D341Med (cell line): ENCODE measurements at places on chromosomes 4 and X.
A peak's percentile ranks its signal among the peaks of the same experiment; 100 is the strongest.

DNA sequence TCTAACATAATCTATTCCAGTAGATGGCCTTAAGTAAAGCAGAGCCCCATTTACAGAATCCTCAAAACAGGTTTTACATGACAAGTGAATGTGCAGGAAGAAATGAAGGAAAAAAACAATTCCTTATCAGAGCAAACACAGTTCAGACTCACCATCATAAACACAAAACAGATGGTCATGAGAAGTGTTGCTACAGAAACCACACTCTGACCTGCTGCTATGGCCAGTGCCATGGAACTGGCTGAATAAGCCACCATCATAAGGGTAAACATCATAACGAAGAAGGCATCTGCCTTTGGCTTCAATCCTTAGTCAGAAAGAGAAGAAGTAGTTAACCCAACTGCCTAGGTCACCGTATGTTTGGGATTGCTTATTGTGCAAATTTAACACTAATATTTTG lies 61.1 kb downstream of the ABCG2 start:
- DNase-seq, result no peak

DNA sequence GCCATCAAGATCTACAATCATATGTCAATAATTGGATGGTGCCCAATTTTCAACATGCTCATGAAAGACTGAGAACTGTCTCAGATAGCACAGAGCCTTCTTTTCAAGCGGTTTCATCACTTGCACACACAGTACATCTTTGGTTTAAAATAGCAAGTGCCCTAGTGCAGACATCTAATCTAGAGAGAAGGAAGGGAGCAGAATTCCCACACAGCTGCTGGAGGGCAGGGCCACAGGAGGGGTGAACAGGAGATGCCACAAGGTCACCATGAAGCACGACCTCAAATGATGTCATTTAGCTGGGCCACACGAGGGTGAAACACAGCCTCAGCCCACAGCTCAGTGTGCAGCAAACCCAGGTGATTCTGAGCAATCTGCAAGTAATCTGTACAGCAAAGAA lies 24.3 kb downstream of the LEF1 start:
- no peak for DNase-seq

DNA sequence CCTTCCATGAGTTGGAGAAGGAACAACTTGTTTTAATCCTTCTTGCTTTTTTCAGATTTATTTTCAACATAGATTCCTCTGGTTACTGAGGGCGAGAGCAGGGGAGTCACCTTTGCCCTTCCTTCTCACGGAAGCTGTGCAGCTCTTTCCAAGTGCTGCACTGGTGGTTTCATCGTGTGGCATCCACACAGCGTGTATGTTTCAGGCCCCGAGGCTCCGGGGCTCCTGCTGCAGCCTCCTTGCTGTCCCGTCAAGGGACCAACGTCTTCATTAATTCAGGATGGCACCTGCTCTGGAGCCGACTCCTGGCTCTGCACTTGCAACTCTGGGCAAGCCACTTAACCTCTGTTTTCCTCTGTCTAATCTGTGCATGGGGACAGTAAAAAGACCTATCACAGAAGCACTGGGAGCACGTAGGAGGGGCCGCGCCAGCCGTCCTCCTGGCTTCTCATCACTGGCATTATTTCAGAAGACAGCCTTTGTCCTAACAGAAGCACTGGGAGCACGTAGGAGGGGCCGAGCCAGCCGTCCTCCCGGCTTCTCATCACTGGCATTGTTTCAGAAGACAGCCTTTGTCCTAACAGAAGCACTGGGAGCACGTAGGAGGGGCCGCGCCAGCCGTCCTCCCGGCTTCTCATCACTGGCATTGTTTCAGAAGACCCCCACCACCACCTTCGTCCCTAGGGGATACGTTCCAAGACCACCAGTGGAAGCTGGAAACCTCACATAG lies 117.8 kb upstream of the NKX1-1 start:
- DNase-seq, result no peak

DNA sequence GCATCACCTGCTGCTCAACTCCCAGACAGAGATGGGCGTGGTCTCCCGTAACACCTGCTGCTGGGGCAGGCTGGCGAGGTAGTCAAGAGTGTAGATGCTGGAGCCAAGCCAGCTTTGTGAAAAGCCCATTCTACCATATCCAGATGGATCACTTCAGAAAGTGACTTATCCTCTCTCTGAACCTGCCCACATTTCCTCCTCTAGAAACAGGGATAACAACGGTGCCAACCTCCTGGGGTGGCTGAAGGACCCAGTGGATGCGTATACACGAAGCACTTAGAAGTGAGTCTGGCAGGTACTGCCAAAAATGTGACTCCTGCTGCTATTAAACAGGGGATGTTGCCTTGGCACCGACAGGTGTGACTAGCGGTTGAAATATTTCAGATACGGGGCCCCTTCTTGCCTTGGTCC lies 95.8 kb downstream of the SORBS2 start:
- DNase-seq, result no peak

DNA sequence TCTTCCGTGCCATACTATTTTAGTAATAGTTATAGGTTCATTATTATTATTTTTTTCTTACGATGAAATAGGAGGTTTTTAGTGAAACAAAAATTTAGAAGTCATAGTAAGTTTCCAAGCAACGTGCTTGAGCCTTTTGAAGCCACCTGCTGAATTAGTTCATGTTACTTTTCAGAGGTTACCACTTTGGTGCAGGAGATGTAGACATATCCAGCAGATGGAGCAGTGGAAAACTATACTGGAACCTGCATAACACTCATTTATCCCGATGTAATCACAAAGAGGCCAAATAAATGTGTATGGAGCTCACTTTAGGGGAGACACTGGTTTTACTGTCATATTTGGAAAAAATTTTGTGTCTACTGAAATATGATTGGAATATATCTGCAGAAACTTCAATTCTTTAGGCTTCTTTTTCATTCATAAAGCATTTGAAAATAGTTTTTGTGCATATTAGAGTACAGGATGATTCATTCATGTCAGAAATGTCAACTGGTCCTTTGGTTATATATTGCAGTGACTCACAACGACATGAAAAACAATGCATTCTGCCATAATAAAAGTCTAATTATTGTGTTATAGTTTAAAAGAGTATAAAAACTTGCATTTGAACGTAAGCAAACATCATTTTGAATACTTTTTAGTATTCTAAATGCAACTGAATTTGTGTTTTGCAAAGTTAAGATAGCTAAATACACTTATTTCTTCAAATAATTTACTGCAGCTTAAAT lies 2182.9 kb upstream of the TENM3 start:
- DNase-seq, result peak; percentile 24

- peak; percentile 34 for DNase-seq
Observed at GRCh38 chr4:10456595-10457254, 501 bp downstream of the ZNF518B start.

GRCh38 chr4:924107-925096 lies 7.7 kb downstream of the GAK start:
- no peak for DNase-seq

GRCh38 chr4:180625653-180626052 lies 1617.5 kb upstream of the TENM3 start:
- no peak for DNase-seq

GRCh38 chr4:120236873-120237272 lies 170.2 kb upstream of the MAD2L1 start:
- no peak for DNase-seq

DNA sequence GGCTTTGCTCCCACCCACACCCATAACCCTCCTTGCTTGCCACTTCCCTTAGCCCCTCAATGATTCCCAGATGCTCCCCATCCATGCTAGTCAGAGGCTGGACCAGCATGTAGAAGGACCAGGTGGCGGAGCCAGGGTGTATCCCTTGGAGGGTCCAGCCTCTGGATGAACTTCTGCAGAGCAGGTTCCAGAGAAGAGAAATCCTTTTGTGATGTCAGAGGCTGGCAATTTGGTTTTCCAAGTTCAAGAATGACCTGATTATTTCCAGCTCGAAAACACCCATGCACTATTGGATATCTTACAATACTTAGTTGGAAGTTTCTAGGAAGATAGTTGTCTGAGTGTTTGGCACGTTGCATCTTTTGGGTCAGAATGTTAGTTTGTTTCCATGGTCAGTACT lies 168.3 kb upstream of the RPS6KA3 start:
- DNase-seq, result no peak

DNA sequence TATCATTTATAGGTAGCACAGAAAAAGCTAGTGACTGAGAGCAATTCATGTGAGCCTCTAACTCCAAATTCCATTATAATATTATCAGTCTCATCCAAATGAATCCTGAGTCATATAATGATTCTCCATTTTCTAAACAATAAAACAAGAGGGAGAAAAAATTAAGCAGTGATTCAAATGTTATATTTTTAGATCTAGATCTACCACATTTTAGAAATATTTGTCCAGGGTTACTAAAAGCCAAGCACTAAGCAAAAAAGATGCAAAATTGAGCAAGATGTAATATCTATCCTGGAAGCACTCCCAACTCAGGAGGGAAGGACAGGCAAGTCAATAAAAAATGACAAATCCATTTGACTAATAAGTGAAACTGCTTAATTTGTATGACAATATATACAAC lies 172.8 kb downstream of the FBXW7 start:
- DNase-seq, result no peak

- no peak for DNase-seq
Observed at GRCh38 chr4:134201216-134202161, at the start of gene PABPC4L. TSS of gene PABPC4L (minus strand) at chr4:134201789. CDS start at chr4:134201019, 770 bp downstream.

DNA sequence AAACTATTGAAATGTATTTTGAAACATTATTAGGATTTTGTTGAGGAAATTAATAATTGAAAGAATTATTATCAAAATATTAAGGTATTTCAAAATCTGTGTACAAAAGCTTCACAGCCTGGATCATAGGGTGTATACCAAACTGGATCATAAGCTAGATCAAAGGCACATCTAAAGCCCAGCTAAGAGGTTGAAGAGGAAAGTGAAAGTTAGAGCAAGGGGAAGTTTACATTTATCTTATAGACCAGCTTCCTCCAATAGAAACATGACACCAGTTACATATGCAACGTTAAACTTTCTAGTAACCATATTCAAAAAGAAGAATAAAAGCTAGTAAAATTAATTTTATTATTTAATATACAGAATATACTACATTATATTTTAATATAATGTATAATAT lies 227.2 kb upstream of the BMP3 start:
- no peak for DNase-seq

- DNase-seq, result no peak
Observed at GRCh38 chrX:55742649-55743048, 25.1 kb downstream of the RRAGB start.

DNA sequence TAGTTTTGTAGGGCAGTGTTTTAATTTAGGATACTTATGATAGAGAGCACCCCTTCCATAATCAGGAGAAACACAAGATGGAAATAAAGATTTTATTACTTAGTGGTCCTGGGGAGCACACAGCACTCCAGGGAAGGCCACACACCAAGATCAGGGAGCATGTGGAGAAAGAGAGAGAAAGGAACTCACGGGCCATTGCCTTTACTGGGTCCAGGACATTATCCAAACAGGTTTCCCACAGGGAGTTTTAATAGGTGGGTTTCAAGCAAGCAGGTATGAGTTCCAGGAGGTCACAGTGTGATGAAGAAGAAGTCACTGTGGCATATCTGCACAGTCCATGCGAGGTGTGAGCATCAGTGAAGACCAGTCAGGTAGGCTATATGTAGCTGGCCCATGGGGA lies 46.8 kb downstream of the NFKB1 start:
- DNase-seq, result no peak

DNA sequence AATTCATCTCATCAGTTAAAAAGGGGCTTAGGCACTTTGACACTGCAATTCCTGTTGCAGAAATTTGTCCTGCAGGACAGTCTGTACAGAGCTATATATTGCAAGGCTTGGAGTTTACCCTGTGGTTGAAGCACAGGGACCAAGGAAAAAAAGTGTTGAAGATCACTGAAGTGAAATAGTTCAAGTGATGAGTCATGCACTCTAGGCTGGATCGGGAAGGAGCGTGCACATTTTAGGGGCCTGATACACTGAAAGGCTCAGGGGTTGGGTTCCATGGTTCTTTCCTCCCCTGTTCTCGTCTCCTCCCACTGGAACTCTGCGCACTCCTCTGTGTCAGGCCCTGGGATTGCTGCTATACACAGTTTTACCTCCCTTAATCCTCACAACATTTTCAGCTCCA lies 104.9 kb upstream of the ARMCX2 start:
- DNase-seq, result no peak

DNA sequence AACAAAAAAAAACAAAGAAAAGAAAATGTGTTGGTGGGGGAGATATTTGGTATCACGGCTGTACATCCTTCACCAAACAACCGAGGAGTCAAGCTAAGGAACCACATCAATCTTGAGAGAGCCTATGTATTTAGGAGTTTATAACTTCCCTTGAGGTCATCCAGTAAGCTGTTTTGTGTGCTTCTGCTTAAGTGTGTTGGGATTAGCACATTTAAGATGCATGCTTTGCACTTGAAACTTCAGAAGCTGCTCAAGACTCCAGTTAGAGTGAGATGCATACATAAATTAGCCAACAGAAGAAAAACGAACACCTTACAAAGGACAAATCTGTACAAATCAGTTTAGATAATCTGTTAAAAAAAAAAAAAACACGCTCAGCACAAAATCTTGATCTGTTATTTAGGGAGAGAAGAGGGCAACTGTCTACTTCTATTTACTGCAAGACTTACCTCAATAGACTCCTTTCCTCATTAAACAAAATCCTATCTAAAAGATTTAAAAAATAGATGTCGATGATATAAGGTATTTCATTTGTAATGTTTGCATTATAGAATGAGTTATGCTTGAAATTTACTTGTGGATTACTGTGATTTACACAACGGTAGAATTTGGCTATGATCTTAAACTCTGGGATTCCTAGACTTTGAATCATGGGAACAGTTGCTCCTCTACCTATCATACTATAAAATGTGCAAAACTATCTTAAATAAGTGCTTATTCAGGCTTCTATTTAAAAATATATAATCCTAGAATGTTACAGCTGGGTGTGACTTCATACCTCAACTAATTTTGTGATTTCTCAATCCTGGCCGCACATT lies 53.8 kb upstream of the NAP1L5 start:
- DNase-seq, result no peak

DNA sequence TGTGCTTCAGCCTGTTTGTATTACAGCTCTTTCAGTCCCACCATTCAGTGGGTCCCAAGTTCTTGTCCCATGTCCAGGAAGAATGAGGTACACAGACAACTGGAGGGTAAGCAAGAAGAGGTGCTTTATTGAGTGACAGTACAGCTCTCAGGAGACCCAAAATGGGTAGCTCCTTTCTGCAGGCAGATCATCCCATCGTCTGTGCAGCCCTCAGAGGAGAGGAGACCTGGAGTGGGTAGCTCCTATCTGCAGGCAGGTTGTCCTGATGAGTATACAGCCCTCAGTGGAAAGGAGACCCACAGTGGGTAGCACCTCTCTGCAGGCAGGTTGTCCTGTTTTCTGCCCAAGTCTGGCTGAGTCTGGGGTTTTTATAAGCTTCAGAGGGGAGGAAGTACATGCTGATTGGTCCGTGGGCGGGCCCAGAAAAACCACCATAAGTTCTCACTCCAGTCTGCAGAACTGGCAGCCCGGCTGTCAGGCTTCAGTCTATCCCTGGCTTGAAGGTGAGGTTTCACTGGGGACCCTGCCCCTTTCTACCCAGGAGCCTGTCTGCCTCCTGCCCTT lies 18.0 kb downstream of the GRK4 start:
- no peak for DNase-seq

GRCh38 chr4:181245326-181245725 lies 997.9 kb upstream of the TENM3 start:
- DNase-seq, result no peak

- no peak for DNase-seq
Observed at GRCh38 chr4:153146031-153146430, 58.2 kb upstream of the TRIM2 start.

- DNase-seq, result no peak
Observed at GRCh38 chrX:40120838-40121580, 23.3 kb upstream of the BCOR start.
